Muscle of leg (tissue), 16 donors: ENCODE measurements at places on chromosomes 3 and 15.

DNA sequence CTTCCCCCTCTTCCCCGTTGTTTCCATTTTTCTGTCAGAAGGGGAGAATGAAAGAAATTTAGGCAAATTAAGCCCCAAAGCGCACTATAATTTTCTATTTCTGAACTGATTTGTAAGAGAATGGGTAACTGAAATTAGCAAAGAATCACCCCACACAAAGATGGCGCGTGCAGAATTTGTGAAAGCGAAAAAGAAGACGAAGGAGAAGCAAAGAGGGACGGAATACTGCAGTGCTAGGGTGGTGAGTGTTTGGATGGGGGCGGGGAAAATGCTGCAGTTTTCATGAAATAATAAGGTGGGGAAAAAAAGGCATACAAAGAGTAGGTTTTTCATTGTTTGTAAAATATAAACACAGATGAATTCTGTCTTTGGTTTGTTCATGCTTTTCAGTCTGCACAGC, 4.6 kb upstream of the CTNNB1 start:
- no peak overlapping the region for H3K27ac ChIP-seq
- no peaks in the 10 kb centered on the region for H3K27me3 ChIP-seq
- H3K4me1 ChIP-seq: no peaks in the 10 kb centered on the region
- H3K4me3 ChIP-seq: no peak overlapping the region
- H3K36me3 ChIP-seq: no peaks in the 10 kb centered on the region

- H3K4me1 ChIP-seq: peaks cover 8% of the 10 kb centered on the region
- H3K27ac ChIP-seq: peak overlapping the region; percentile 53
- H3K4me3 ChIP-seq: no peak overlapping the region
- H3K27me3 ChIP-seq: no peaks in the 10 kb centered on the region
- peaks cover 8% of the 10 kb centered on the region for H3K36me3 ChIP-seq
- DNase-seq: peak; percentile 60
Observed at GRCh38 chr15:64635499-64636495, 139.6 kb downstream of the RBPMS2 start.

- peaks cover 28% of the 10 kb centered on the region for H3K4me1 ChIP-seq
- H3K27me3 ChIP-seq: no peaks in the 10 kb centered on the region
- H3K4me3 ChIP-seq: no peak overlapping the region
- DNase-seq: peak; percentile 56
Observed at GRCh38 chr3:113228498-113229286, 17.3 kb downstream of the BOC start.

DNA sequence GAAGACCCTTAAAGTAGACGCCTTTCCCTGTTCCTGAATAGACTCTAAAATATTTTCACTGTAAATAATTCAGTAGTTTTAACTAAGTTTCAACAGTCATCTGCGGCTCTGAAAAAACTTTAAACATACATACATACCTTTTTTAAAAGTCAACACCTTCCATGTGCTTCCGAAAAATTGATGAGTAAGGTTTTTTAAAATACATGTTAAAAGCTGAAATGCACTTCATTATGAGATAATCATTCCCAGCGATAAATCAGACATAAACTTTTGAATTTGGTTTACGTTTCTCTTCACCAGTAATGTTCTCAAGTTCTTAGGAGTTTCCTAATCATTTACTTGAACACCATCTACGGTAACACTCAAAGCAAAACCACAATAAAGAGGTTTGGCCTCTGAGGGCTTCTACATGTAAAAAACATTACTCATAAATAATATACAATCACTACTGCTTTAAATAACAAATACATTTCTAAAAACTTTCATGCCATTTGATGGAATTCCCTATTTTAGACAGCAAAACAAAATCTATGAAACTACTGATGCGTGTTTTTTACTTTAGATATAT, 403.5 kb downstream of the SHQ1 start:
- no peak overlapping the region for H3K4me3 ChIP-seq
- no peak for DNase-seq

- H3K36me3 ChIP-seq: no peaks in the 10 kb centered on the region
- no peaks in the 10 kb centered on the region for H3K27me3 ChIP-seq
- H3K27ac ChIP-seq: no peak overlapping the region
- H3K4me3 ChIP-seq: no peak overlapping the region
- no peaks in the 10 kb centered on the region for H3K4me1 ChIP-seq
Observed at GRCh38 chr3:108835101-108835500, 12.5 kb downstream of the TRAT1 start.

- H3K27ac ChIP-seq: no peak overlapping the region
- H3K4me3 ChIP-seq: no peak overlapping the region
- DNase-seq: no peak
- peaks cover 2% of the 10 kb centered on the region for H3K4me1 ChIP-seq
Observed at GRCh38 chr3:124261306-124261705, 269.4 kb upstream of the ROPN1 start.

GRCh38 chr15:98428253-98428989, 219.9 kb upstream of the IGF1R start:
- H3K4me1 ChIP-seq: peaks cover 9% of the 10 kb centered on the region
- peak overlapping the region; percentile 29 for H3K4me3 ChIP-seq
- DNase-seq: peak; percentile 71
- H3K27ac ChIP-seq: no peak overlapping the region
- H3K36me3 ChIP-seq: no peaks in the 10 kb centered on the region

DNA sequence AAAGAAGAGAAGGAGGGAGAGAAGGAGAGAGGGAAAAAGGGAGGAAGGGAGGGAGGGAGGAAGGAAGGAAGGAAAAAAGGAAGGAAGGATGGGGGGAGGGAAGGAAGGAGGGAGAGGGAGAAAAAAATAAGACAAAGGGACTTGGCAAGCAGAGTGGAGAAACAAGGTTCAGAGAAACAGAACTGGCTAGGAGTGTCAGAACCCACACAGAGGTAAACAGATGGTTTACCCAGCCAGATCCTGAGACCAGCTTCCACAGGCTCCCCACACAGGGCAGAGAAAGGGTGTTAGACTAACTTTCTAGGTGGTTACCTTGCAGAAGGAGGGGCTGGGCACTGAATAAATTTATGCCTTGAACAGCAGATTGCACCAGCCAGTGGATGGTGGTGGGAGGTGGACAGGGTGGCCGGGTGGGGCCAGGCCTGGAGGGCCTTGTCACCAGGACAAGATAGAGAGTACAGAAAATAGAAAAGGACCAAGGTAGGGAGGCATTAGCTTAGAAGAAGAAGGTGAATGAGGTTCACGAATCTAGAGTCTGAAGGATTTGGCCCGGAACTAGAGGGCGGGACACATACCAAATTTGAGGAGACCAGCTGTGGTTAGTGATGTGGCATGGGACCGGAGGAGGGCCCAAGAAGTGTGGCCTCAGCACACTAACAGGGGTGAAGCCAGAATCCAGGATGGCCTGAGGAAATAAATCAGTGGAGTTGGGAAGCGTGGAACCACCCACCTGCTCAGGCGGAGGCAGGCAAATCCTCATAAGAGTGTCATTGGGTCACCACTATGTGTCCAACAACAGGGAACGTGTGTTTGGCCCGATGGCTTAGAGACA, 1.2 kb upstream of the TM4SF1 start:
- H3K4me3 ChIP-seq: no peak overlapping the region
- H3K4me1 ChIP-seq: peaks cover 6% of the 10 kb centered on the region
- H3K36me3 ChIP-seq: no peaks in the 10 kb centered on the region
- no peak for DNase-seq
- H3K27ac ChIP-seq: peak overlapping the region; percentile 88

GRCh38 chr3:140276703-140277102, 341.7 kb downstream of the CLSTN2 start:
- DNase-seq: no peak
- H3K4me3 ChIP-seq: no peak overlapping the region
- no peaks in the 10 kb centered on the region for H3K4me1 ChIP-seq
- no peaks in the 10 kb centered on the region for H3K27me3 ChIP-seq
- H3K27ac ChIP-seq: no peak overlapping the region

- H3K4me3 ChIP-seq: no peak overlapping the region
- H3K27me3 ChIP-seq: no peaks in the 10 kb centered on the region
- DNase-seq: peak; percentile 68
- no peak overlapping the region for H3K27ac ChIP-seq
Observed at GRCh38 chr3:50392101-50392715, 32.9 kb upstream of the TMEM115 start.
